ENCODE measurements at places on chromosomes 13 and 19.

- no peak for DNase-seq
Observed at GRCh38 chr13:19182536-19182935, 912 bp upstream of the TUBA3C start.

- no peak for DNase-seq
Observed at GRCh38 chr19:51099047-51099382, 9.2 kb downstream of the CTU1 start.

- DNase-seq: no peak
Observed at GRCh38 chr13:37457612-37458011, 141.0 kb downstream of the POSTN start.

DNA sequence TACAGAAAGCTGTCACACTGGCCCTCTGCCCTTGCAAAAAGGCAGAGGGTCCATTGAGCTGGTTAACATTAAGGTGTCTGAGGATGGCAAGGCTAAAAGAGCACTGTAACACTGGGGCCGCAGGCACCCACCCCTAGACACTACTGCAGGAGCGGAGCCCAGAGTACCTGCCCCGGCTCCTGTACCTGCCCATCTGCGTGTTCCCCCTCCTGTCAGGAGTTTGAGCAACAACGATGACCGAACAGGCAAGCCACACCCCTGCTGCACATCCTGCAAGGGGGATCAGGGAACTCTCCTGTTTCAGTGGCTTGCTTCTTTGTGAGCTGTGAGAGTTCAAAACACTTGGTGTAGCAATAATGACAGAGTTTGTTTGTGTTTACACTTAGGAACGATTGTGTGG, 117.4 kb upstream of the STARD13 start:
- no peak for DNase-seq

GRCh38 chr13:45564133-45564776, 51.3 kb downstream of the ERICH6B start:
- no peak for DNase-seq

DNA sequence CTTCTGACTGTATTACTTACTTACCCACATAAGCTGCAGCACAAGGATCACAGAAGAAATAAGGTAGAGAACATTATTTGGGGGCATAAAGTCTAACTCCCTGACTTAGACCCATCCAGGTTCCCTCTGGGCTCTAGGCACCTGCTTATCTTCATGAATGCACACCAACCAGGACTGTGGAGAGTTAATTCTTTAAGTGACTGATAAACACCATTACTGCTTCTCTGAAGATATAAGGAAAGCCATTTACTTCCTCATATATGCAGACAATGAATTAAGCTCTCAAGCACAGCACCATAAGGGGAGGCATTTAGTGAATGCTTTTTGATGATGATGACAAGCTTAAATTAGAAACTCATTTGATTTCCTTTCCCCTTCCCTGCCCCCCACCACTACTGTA, 22.5 kb downstream of the OBI1 start:
- no peak for DNase-seq

GRCh38 chr19:58098682-58098998, 609 bp upstream of the ZSCAN18 start:
- no peak for DNase-seq
